Non-pigmented ciliary epithelial cell (primary cell): ENCODE measurements at places on chromosomes 4 and X.

GRCh38 chr4:83197555-83198235, 83.2 kb upstream of the PLAC8 start:
- DNase-seq, result no peak

DNA sequence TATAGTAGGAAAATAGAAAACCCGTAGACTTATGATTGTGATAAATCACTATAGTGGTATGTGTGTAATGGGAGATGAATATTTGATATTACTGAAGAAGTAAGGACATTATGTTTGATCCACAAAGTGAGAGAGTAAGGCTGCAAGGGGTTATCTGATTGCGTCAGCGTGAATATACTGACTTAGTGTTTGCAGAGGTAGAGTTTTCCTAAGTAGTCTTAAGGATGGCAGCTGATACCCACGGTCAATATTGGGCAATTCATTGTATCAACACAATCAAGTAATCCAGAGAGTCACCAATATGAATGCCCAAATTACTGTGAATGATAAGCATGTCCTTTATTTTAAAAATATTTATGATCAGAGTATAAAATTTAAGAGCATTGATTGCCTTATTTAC, 83.7 kb downstream of the SPOCK3 start:
- no peak for DNase-seq

GRCh38 chrX:82218361-82218760, 1016.5 kb downstream of the SH3BGRL start:
- DNase-seq, result no peak

GRCh38 chrX:13270360-13270759, 49.5 kb downstream of the ATXN3L start:
- DNase-seq, result no peak
